ENCODE measurements at places on chromosomes 12 and 14.

DNA sequence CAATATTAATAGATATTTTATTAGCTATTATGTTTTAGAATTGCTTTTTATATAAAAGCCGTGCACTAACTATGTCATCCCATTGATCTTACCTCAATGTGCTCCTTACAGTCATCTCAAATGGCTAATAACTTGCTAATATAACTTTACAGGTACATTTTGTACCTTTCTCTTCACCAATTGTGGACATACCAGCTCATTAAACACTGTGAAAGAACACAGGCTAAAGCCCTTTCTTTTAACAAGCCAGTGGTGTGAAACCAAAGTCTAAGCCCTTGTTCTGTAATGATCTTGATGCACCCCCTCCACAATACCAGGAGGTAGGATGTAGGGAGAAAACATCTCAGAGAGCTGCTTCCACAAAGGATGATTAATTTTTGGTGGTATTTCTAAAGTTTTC lies 675.3 kb upstream of the USP15 start:
- no peak for DNase-seq

- DNase-seq = no peak
Measured at GRCh38 chr14:52012635-52013034, 23.3 kb downstream of the RTRAF start.

DNA sequence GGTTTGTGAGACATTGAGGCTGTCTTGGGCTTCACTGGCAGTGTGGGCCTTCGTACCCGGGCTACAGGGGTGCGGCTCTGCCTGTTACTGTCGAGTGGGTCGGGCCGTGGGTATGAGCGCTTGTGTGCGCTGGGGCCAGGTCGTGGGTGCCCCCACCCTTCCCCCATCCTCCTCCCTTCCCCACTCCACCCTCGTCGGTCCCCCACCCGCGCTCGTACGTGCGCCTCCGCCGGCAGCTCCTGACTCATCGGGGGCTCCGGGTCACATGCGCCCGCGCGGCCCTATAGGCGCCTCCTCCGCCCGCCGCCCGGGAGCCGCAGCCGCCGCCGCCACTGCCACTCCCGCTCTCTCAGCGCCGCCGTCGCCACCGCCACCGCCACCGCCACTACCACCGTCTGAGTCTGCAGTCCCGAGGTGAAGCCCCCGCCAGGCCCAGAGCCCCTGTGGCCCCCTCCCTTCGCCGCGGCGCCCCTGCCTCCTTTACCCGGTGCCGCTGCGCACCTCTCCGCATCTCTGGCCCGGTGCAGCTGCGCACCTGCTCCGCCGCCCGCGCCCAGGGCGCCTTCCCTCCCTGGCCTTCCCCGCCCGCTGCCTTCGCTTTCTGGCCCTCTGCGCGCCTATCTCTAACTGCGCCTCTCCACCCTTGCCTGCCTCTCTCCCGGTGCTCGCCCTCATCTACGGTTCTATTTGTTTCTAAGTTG lies at the start of gene ENO2:
TSS of gene ENO2 (plus strand) at position 335 of the 701 bp plus-strand sequence. CDS start 1,253 bp downstream, outside the sequence.
- no peak for DNase-seq

- DNase-seq = no peak
Measured at GRCh38 chr14:54362759-54363437, 33.9 kb upstream of the CDKN3 start.

DNA sequence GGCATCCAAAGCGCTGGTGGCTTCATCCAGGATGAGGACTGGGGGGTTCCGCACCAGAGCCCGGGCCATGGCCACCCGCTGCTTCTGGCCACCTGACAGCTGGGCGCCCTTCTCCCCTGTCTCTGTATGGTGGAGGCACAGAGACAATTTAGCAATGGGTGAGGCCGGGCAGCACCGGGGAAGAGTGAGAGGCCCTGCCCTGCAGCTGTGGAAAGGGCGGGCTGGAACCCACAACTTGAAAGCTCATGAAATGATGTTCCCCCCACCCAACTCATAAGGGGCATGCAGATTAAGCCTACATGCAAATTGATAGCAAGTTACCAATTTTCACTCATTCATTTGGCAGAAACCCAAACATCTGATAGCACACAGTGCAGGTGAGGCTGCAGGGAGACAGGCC lies 34.1 kb downstream of the ABCB9 start:
- no peak for DNase-seq

DNA sequence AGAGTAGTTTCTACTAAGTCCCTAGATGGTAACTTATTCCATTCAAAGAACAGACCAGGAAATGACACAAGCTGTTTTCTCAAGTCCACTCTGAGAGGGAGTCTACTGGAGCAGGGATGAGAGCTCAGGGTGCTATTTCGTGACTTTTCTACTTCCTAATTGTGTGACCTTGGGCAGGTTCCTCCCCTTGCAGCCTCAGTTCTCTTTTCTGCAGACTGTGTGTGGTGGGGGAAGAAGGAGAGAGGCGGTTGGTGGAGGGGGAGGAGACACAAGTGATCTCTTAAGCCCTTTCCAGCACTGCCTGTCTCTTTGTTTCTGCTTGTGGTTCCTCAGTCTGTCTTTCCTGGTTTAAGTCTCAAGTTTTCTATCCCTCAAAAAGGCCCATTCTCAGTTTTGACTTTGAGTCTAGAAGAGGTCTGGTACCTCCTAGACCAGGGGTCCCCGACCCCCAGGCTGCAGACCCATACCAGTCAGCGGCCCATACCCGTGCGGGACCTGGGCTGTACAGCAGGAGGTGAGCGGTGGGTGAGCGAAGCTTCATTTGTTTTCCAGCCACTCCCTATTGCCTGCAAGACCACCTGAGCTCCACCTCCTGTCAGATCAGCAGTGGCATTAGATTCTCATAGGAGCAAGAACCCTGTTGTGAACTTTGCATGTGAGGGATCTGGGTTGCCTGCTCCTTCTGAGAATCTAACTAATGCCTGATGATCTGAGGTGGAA lies 10.7 kb downstream of the FGF6 start:
- DNase-seq = peak; percentile 51

DNA sequence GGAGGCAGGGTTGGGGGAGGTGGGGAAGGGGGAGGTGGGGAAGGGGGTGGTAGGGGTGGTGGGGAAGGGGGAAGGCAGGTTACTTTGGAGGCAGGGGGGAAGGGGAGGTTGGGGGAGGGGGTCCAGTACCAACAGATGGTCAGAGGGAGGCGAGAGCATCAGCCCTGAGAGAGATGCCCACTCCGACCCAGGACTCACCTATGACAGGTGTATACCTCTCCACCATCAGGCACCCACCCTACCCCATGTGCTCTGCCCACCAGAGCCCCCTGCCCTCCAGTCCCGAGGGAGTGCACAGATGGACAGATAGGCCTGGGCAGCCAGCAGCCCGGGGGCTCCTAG lies 18.6 kb downstream of the JAG2 start:
- no peak for DNase-seq

DNA sequence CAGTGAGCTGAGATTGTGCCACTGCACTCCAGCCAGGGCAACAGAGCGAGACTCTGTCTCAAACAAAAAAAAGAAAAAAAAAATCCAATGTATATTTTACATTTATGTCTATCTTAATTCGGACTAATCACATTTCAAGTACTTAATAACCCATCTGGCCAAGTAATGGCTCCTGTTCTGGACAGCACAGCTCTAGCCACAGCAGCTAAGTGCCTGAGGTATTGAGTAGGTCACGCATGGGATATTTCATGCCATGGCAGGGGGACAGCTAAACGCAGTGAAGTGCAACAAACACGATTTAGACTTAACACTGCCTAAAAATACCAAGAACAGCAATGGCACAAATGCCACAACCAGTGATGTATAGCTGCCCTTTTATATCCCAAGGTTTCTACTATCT lies 8.0 kb downstream of the BAZ1A start:
- DNase-seq = no peak

GRCh38 chr12:130992979-130993538 lies 39.4 kb downstream of the ADGRD1 start:
- DNase-seq = no peak

DNA sequence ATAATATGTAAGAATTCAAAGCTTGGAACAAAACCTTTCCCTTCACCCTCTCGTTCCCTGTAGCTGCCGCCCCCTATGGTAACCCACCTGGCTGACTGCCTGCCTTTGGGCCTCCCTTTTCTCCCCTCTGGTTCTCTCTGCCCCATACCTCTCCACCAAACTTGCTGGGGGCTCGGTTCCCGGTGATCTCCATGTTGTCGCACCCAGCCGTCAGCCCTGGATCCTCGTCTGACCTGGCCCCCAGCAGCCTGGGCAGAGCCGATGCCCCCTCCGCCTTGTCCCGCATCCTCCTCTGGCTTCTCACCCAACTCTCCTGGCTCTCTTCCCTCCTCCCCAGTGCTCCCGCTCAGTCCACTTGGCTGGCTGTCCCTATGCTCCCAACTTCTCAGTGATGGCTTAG lies 4.5 kb downstream of the CYP46A1 start:
- DNase-seq = no peak

DNA sequence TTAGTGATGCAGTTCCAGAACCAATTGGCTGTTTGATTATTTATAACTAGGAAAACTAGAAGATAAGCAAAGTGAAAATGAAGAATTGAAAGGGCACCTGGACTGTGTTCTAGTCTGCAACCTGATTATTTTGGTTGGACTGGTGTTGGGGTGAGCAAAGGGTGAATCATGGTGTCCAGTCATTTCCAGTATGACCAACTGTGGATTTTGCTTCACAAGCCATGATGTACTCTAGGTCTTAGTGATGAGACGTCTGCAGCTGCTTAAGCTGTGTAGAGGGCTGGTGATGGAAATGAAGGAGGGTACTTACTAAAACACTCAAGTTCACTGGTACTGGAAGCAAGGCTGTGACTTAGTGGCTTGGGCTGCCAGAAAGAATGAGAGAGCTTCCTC lies 193.2 kb upstream of the FRMD6 start:
- DNase-seq = no peak

DNA sequence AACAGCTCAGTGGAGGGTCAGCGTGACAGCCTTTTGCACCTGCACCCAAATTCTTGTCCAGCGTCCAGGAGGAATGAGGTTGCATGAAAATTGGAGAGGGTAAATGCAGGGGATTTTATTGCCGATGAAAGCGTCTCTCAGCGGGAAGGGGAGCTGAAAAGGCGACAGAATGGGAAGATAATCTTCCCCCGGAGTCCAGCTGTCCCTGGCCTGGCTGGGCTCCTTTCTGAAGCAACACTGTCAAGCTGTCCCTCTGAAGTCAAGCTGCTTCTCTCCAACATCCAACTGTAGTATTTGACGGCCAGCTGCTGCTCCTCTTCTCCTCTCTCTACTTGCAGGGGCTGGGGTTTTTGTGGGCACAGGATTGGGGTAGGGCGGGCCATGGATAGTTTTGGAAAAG lies 32.7 kb downstream of the NOPCHAP1 start:
- DNase-seq = no peak

- peak; percentile 45 for DNase-seq
Measured at GRCh38 chr14:95515596-95516552, 576 bp downstream of the SYNE3 start.

- no peak for DNase-seq
Measured at GRCh38 chr14:58465421-58465820, 37.9 kb downstream of the KIAA0586 start.

GRCh38 chr12:3965046-3965445 lies 91.8 kb upstream of the PARP11 start:
- no peak for DNase-seq

DNA sequence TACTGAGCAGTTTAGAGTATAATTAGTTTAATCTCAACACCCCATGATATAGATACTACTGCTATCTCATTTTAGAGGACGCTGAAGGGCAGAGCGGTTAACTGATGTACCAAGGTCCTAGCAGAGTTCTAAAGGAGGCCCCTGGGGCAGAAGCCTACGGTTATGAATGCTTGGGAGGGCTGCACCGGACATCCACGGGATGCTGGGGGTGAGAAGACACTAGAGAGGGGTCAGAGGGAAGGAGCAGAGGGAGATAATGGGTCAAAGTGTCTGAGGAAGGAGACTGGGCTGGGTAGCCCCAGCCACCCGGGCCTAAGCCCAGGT lies 1.6 kb upstream of the ACTR6 start:
- no peak for DNase-seq

GRCh38 chr12:17810399-17810798 lies 279.6 kb downstream of the RERGL start:
- no peak for DNase-seq

- DNase-seq = no peak
Measured at GRCh38 chr12:112907415-112908157, 824 bp downstream of the OAS1 start.

GRCh38 chr12:28536088-28536487 lies 345.8 kb downstream of the CCDC91 start:
- DNase-seq = no peak

- DNase-seq = no peak
Measured at GRCh38 chr12:30870491-30871265, 55.9 kb upstream of the TSPAN11 start.

GRCh38 chr14:62280366-62280765 lies 518.1 kb downstream of the SNAPC1 start:
- DNase-seq = no peak
